ENCODE measurements at places on chromosomes 3 and 15.

DNA sequence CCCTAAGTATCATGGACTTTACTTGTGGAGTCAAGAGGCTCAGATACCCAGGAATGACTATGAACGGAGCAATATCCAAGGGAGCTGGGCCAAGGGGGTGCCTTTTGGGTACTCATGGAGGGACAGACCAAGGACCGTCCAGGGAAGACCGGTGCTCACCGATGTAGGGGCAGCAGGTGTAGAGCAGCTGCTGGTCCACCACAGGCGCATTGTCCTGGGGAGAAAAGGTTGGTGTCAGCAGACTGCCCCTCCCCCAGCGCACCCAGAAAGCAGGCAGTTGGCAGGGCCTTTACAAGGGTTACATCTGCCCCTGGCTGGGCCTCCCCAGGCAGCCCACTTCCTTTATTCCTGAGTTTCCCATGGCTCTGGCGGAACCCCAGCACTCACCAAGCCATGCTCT lies 7.5 kb downstream of the CDAN1 start:
- DNase-seq, result no peak

DNA sequence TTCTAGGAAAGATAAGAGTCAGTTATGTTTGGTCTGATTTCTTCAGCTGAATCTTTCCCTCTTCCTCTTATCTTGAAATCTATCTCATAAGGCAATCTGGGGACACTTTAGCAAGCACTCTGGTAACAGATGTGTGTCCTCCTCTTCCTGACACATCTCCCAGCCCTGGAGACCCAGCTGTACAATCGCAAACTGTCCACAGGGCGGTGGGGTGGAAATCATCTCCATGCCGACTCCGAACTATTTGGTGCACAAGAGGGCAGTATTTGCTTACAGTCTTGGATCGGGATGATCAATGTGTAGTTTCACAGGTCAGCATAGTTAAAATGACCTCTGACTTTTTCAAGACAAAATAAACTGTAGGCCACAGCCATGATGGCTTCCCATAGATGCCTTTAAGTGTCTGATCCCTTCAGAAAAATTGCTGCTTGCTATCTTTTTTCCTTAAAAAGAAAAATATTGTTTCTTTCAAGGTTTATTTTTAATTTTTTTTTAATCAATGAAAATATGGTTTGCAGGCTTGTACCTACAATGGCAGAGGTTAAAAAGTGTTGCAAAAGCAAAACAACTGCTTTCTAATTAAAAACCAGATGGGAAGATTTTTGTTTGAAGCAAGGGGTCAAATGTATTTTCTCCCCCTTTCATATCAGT lies 17.7 kb downstream of the EEFSEC start:
- no peak for DNase-seq

DNA sequence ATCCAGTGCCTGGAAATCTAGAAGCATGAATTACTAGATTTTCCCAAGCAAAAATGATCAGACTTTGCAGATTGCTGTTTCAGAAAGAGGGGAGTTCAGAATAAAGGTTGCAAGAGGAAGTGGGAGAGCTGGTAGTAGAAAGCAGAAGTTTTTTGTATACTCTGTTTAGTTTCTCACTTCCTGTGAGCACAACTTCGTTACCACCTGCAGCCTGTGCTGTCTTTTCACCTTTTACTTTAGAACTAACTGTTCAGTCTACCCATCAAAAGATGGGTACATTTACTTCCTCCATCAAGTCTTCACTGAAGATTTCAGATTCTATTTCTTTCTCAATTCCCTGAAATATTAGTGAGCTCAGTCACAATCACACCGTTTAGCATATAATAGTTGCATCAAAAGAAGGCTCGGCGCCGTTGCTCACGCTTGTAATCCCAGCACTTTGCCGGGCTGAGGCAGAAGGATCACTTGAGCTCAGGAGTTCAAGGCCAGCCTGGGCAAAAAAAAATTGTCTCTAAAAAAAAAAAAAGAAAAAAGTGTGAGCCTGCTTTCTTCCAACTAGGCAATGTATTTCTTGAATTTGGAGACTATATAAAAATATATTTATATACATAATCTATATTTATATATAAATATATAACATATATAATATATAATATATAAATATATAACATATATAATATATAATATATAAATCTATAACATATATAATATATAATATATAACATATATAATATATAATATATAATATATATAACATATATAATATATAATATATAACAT lies 1.8 kb upstream of the CEP97 start:
- no peak for DNase-seq

DNA sequence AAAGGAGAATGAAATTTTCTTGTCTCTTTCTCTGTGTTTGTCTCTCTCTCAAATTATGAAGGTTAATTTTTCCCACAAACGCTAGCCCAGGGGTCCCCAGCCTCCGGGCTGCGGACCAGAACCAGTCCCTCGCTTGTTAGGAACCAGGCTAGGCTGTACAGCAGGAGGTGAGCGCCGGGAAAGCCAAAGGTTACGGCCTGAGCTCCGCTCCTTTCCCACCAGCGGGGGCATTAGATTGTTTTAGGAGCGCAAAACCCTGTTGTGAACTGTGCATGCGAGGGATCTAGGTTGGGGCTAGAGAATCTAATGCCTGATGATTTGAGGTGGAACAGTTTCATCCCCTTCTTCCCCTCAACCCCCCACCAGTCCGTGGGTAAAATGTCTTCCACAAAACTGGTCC lies 74.7 kb upstream of the ZNF385D start:
- no peak for DNase-seq

- DNase-seq, result no peak
Observed at GRCh38 chr3:115660646-115661337, 37.5 kb downstream of the GAP43 start.

DNA sequence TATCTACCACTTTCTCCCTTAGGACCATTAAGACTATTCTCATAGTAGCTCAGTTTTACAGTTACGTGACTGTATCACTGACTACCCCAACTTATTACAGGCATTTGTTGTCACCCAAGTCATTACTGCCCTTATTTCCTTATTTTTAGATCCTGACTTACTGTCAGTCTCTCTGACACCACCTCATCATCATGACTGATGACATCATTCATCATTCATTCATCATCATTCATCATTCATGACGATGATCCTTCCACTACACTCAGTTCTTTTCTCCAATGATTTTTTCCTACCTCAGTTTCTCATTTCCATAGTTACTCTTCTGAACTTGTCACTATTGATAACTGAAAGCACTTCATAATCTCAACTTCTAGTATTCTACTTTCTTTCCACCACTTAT lies 83.8 kb downstream of the ADAM10 start:
- no peak for DNase-seq

GRCh38 chr3:56629451-56629850 lies 53.6 kb downstream of the TASOR start:
- DNase-seq, result no peak

DNA sequence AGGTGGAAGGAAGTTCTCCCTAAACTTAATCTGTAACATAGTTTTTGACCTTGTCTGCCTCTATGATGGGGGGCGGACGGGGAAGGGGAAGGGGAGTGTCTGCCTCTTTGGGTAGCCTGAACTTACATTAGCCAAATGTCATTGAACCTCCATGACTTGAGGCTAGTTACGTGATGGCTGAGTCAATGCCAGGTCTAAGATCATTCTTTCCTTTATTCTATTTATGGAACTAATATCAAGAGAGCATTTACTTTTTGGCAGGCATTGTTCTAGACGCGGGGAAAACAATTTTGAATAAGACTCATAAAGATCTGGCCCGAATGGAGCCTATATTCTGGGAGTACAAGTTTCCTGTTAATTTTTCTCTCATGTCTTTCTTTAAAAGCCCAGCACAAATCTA lies 340.7 kb upstream of the C2CD4B start:
- DNase-seq, result no peak

DNA sequence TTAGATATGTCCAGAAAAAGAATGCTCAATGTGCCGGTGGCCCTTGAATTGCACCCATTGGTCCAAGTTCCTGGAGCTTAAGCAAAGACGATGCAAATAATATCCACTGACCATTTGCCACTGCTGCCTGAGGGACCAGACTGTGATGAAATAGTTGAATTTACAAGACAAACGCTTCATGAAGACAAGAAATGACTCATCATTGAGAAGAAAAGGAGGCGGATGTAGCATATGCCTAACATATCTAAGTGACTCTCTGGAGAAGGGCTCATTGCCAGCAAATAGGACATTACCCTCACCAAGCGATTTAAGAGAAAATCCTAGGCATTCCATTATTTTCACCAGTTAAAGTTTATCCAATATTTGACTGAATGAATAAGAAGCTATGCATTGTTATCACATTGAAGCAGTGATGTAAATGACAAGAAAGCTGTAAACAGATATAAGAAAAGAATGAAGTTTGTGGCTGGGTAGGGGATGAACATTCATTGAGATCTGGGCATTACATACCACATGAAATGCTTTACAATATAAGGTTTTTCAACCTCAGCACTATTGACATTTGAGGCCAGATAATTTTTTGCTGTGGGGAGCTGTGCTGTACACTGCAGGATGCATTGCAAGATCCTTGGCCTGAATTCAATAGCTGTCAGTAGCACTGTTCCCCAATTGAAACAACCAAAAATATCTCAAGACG lies 48.9 kb upstream of the CPNE4 start:
- DNase-seq, result no peak

DNA sequence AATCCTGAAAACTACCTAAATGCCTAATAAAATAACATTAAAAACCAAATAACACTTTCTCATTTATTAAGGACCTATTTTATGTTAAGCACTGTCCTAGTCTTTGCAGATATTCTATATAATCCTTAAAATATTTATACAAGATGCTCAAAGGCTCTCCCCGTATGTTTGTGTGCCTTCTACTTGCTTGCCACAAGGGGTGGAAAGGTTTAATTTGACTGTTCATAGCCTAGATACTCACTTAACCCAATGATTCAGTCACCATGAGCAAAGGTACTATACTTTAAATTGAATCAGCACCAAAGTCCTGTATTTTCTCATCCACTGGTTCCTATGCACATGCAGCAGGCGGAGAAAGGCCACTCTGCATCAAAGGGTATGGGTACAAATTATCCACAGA lies 32.0 kb downstream of the LSAMP start:
- DNase-seq, result no peak

DNA sequence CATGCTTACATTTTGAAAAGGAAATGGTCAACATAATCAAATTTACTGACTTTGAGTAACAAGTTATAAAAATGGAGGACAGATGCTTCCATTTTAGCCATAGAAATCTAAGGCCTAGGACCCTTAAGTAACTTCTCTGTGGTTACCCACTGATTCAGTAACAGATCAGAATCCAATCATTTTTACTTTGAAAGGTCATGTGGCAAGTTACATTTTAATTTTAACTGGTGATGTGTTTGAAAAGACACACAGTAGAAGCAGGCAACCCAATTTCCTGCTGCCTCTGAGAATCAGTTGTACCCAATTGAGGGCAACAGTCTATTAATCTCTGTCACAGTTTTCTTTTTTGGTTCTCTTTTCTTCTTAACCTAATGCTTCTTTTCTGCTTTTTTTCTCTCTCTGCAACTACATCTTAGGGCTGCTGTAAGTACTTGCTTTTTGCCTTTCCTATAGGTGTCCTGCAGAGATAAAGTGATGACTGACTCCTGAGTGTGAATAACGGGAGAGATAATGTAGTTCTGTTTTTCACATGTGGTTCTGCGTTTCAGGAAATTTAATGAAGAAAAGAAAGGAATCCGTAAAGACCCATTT lies 3.3 kb downstream of the ZWILCH start:
- no peak for DNase-seq

DNA sequence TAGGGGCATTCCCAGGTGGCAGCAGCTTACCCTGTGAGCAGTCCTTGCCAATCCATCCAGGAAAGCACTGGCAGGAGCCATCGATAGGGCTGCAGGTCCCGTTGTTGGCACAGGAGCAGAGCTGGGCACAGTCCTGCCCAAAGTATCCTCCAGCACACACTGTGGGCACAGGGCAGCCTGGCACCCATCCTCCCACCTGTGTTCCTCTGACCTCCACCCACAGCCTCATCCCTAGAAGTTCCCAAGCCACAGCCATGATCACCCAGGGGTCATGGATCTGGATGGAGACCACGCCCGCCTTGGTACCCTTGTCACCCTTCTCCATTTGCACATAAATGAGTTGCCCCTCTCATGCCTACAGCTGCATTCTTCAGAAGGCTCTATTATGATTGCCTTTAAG lies 48.6 kb downstream of the RAB11A start:
- no peak for DNase-seq

GRCh38 chr3:37862219-37862902 lies 681 bp downstream of the CTDSPL start:
- DNase-seq, result no peak

DNA sequence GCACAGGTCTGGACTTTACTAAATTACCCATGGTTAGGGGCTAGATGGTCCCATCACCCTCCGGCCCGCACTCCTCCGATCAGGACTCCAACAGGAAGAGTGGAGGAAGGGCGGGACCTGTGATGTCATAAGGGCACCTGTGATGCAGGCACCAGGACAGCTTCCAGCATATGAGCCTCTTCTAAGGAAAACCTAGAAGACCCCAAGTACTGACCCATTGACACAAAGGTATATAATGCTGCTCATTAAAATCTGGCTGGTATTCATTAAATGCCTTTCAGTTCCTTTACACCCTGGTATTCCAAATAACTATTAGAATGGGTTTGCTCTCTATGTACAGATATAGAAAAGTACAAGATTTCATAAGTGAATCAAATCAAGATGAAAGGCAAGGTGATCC lies at the start of gene IQCF5:
Gene IQCF5, minus strand, starts transcription at position 101 of the 400 bp plus-strand sequence. Its CDS starts 70 bp downstream, at position 31.
- no peak for DNase-seq

- DNase-seq, result no peak
Observed at GRCh38 chr3:56926243-56926946, 124.6 kb upstream of the ARHGEF3 start.

GRCh38 chr3:131775650-131776049 lies 259.2 kb downstream of the CPNE4 start:
- no peak for DNase-seq

- no peak for DNase-seq
Observed at GRCh38 chr3:1381647-1382036, 288.8 kb downstream of the CNTN6 start.

DNA sequence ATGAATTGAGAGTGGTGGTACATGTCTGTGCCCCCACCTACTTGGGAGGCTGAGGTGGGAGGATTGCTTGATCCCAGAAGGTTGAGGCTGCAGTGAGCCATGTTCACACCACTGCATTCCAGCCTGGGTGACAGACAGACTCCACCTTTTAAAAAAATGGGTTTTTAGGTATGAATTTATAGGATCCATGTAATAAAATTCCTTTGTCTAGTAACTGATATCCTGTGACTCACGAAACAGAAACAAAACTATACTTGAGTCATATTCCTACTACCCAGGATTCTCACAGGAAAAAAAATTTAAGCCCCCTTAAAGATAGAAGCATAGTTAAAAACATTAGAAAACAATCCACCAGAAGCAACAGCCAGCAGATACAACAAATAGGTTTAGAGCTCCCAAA lies 10.0 kb upstream of the CRTC3 start:
- no peak for DNase-seq

- no peak for DNase-seq
Observed at GRCh38 chr3:138786788-138787271, 47.9 kb downstream of the PIK3CB start.

GRCh38 chr3:3110749-3111361 lies 681 bp upstream of the IL5RA start:
- no peak for DNase-seq

DNA sequence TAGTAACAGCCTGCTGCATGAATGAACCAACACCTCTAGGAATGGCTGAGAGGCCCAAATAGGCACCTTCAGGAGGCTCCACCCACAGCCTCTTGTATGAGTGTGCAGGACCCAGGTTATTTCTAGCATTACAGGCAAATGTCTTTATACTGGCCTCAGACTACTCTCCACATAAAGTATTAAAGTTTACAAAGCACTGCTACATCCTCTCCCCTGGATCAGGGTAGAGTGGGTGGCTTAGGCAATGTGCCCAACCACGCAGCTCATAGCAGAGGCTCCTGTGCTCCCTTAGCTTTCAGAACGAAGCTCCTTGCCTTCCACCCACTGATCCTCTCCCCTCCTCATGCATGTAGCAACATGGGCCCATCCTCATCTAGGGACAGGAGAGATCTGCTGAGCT lies 16.3 kb downstream of the TMEM43 start:
- DNase-seq, result no peak

All from activated CD8-positive, alpha-beta memory T cell treated with anti-CD3 and anti-CD28 coated beads for 48 hours (primary cell).